ENCODE measurements at places on chromosomes 4 and X.

GRCh38 chrX:72630185-72630584, 57.5 kb upstream of the HDAC8 start:
- DNase-seq = no peak

DNA sequence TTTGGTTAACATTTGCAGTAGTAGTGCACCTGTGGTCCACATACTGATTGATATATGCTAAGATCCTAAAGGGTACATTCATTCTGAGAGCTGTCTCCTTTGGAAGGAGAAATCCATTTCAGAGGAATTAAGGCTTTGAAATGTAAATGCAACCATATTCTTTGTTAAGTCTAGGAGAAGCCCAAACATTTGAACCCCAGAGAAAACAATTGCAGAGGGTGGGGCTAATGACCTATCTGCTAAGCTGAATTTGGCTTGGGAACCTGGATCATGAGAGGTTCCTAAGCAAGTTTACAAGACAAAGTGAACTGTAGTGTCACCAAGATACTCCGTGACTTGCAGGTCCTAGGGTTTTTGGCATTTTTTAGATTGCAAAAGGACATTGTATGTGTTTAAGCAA, 41.2 kb downstream of the LAS1L start:
- DNase-seq = no peak

DNA sequence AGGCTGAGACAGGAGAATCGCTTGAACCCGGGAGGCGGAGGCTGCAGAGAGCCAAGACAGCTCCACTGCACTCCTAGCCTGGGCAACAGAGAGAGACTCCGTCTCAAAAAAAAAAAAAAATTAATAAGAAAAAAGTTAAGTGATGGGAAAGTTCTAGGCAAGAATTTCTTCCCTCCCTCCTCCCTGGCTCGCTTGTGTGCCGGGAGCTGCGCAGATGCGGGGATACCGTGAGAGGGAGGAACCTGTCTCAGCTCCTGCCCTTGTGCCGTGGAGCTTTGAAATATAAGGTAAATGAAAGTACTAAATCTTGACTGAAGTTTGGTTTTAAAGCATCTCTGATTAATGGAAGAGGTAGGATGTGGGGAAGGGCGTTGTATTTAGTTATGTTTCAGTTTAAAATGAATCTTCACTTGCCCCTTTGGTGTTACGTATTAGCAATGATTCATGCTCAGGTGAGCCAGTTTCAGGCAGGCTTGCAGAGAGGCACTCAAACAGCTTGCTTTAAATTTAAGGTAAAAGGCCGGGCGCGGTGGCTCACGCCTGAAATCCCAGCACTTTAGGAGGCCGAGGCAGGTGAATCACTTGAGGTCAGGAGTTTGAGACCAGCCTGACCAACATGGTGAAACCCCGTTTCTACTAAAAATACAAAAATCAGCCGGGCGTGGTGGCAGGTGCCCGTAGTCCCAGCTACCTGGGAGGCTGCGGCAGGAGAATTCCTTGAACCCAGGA, 1.4 kb upstream of the UFSP2 start:
- no peak for DNase-seq

DNA sequence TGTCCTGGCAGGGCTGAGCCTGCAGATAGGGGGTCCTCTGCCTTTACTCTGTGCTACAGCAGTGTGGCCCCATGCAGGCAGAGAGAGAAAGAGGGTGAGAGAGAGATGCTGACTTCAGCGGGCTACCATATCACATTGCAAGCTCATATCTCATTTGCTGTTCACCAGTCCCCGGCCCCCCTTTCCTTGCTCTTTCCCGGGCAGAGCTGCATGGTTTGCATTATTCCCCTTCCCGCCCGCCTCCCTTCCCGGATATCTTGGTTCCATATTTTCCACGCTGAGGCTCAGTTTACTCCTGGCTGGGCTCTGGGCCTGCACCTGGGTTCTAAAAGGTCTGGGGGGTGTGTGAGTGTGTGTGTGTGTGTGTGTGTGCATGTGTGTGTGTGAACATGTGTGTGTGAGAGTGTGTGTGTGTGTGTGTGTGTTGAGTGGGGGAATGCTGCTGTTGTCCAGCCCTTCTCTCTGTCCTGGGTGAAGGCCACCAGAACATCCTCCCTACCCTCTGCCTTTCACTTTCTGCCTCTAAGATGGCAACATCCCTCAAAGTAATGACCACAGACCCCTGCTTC, 63.5 kb downstream of the PJA1 start:
- no peak for DNase-seq

DNA sequence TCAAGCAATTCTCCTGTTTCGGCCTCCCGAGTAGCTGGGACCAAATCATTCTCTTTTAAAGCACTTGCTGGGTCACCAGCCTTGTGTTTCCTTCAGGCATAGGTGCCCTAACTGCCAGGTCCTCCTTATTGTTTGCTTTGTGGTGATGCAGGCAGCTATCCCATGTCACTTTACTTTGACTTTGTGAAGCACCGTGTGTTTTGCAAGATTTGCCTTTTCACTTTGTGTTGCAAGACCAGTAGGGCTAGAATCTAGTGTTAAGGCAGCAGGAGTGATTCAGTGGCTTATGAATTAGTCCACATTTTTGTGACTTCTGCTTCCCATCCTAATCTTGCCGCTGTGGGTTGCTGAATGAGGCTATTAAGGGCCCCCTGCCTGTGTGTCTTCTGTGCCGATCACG, 20.2 kb downstream of the SYAP1 start:
- no peak for DNase-seq

DNA sequence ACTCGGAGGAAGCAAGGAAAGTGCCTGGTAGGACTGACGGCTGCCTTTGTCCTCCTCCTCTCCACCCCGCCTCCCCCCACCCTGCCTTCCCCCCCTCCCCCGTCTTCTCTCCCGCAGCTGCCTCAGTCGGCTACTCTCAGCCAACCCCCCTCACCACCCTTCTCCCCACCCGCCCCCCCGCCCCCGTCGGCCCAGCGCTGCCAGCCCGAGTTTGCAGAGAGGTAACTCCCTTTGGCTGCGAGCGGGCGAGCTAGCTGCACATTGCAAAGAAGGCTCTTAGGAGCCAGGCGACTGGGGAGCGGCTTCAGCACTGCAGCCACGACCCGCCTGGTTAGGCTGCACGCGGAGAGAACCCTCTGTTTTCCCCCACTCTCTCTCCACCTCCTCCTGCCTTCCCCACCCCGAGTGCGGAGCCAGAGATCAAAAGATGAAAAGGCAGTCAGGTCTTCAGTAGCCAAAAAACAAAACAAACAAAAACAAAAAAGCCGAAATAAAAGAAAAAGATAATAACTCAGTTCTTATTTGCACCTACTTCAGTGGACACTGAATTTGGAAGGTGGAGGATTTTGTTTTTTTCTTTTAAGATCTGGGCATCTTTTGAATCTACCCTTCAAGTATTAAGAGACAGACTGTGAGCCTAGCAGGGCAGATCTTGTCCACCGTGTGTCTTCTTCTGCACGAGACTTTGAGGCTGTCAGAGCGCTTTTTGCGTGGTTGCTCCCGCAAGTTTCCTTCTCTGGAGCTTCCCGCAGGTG, 637 bp downstream of the AR start:
- no peak for DNase-seq

GRCh38 chr4:10664408-10664807, 20.2 kb downstream of the CLNK start:
- peak; percentile 91 for DNase-seq

- no peak for DNase-seq
These were observed 403.4 kb upstream of the NR3C2 start for GRCh38 chr4:148845609-148846008.

DNA sequence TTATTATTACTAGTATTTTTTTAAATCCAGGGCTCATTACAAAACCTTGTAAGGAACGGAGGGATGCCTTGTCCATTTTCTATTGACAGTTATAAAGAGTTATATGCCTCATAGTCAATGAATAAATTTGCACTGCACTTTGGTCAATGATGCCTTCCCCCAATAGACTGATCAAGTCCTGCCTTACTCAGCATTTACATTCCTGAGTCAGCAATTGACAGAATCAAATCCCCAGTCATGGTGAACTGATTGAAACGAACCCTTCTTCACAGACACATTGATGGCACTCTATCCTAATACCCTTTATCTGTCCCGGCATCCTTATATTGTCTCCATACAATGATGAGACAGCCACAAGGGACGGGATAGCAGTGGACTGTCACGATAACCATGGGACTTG, 213.2 kb downstream of the NLGN4X start:
- no peak for DNase-seq
